ENCODE measurements at places on chromosomes 1 and 21.

DNA sequence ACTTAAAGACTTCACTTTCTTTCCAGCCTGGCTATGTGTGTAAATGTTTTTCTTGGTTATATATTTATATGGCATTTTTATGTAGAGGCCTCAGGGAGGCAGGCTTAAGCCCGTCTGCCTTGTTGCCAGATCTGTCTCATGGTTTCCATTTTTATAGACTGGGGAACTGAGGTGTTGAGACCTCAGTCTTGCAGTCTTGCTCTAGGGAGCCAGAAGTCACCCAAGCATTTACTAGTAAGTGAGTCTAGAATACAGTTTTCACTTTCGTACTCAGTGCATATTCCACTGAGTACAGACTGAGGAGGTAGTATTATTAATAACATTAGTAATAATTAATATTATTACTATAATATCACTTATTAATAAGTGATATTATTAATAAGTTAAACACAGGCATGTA lies 161.4 kb downstream of the UCK2 start:
- DNase-seq, result no peak

GRCh38 chr1:161074676-161075368 lies 5.1 kb upstream of the ARHGAP30 start:
- DNase-seq, result no peak

GRCh38 chr1:89171067-89171438 lies 4.8 kb downstream of the GBP7 start:
- DNase-seq, result no peak

GRCh38 chr1:32040711-32041110 lies 27.0 kb downstream of the KHDRBS1 start:
- DNase-seq, result no peak

DNA sequence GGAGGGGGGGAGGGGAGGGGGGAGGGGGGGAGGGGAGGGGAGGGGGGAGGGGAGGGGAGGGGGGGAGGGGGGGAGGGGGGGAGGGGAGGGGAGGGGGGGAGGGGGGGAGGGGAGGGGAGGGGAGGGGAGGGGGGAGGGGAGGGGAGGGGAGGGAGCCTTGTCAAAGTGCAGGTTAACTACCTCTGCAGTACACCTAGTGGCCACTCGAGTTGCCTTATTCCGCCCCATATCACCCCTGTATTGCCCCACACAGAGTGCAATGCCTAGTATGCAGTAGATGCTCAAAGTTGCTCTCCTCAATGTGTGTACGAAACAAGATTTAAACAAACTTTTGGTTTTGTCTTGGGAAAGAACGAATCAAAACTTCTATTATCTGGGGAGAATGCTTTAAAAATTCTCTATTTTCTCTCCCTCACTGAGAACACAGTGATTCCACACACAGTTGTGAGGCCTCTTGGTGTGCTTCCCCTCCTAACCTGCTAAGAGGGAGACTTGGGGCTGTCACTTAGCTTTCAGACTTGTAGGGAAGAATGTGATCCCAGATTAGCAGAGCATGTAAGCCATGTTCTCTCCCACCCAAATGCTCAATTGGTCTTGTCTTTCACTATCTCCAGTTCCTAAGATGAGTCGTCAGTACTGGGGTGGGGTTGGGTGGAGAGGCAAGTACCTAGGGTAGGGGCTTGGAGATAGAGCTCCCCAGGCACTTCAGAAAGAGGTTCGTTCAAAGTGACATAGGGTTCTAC lies 79.7 kb upstream of the MAP10 start:
- DNase-seq, result no peak

DNA sequence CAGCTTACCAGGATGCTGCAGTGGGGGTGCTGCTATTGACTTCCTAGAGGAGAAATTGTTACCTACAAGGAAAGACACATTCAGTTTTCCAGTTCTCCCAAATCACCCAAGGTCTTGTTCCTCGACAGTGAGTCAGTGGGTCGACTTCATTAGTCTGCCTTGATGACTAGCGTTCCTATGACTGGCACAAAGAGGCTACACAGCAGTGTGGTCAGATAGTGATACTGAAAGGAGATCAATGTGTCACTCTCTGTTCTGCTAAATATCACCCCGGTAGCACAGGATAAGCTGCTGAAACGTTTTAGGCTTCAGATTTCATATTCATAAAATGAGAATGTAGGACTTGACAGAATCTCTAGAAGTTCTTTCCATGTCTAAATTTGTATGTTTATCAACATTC lies 357.4 kb downstream of the LMX1A start:
- DNase-seq, result no peak

GRCh38 chr1:237012788-237013383 lies 8.6 kb upstream of the MT1HL1 start:
- DNase-seq, result peak; percentile 24

- no peak for DNase-seq
Measured at GRCh38 chr1:219560856-219561255, 52.0 kb downstream of the ZC3H11B start.

DNA sequence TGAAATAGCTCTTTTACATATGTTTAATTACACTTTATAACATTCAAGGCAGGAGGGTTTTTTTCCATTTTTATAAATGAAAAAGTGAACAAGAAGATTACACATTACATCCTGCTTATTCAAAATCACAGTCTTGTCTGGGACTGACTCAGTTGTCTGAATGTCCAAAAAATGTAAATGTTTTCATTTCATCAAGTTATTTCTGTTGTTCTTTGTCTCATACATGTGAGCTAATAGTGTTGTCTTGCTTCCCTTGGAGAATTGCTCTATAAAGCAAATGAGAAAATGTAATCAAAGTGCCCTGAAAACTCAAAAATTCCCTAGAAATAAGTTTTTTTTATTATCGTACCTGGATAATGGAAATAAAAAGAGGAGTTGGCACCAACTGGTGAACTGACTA lies 242.9 kb downstream of the GRIK1 start:
- DNase-seq, result no peak

GRCh38 chr21:43819511-43820405 lies 30.4 kb downstream of the RRP1 start:
- DNase-seq, result no peak

DNA sequence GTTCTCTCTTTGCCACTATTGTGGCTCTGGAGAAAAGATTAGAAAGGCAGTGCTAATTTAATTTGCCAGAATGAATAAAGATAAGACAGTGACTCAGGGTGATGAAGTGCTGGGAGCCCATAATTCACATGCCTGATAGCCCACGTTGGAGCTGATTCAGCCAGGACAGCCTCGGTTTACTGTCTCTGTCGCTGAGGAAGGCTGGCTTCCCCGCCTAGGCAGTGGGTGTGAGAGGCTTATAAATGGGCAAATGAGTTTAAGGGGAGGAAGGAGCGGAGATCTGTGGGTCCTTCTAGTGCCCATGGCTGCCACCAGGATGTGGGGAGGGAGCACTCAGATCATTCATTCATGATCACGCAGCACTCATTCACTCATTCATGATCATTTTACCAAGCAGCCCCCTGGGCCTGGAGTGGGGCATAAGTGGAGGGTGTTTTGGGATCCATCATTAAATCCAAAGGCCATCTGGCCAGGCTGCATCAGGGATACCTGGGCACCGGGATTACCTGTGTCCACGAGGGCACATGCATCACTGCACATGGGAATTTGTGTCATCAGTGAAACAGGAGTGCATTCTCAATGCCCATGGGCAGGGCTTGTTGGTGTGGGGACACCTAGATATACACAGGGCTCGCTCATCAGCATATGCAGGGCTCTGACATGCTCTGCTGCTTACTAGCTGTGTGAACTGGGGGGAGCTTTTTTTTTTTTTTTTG lies 315.4 kb downstream of the MATN1 start:
- DNase-seq, result no peak

DNA sequence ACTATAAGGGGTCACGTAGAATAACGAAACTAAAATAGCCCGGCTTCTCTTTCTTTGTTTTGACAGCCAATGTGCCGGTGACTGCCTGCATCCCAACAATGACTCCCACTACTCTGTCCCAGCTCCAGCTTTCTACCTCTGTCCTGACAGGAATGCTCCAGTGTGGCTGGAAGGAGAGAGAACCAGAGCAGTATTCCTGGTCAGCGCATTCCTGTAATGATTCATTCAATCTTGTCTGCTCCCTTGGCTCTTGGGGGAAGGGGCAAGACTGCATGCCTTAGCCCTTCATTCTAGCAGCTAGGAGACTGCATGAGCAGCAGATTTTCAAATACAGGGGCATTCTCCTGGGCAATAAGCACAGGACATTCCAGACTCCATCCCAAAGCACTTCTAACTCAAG lies 132.1 kb upstream of the PRMT6 start:
- no peak for DNase-seq

DNA sequence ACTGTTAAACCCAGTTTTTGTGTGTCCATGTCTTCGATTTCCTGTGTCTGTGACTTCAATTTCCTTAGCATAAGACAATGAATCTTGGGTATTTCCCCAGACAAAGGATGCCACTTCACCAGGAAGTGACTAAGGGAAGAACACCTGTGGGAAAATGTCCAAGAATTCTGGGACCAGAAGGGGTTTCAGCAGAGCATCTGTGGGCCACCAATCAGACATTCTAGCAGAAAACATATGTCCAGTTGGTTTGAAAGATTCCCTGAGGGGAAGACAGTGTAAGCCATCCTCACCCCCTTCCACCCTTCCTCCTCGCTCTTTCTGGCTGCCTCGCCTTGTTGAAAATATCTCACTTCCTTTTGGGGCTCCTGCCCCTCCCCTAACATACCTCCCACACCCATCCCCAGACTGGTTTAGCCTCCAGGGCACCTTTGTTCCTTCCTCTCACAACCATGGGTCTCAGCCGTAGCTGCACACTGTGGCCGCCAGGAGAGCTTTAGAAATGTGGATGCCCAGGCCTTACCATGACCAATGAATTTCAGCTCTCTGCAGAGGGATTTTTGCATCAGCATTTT lies 25.5 kb upstream of the IFNAR1 start:
- no peak for DNase-seq

DNA sequence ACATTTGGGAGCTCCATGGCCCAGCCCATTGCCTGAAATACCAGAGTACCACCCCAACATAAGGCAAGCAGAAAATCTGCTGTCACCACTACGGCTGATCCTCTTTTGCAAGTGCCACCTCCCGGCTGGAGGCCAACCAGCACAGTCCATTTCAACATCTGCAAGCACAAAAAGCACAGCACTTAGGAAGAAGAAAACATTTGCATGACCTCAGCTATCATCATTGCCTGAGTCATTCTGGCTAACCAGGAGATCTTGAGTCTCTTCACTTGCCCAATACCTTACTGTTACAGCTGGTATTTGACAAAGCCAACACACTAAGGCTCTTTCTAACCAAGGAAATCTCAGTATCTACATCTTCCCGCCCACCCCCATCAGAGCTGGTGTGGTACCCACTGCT lies 55.9 kb downstream of the NEK7 start:
- no peak for DNase-seq

Measured in NCI-H1694 treated with DMSO at 0.1 percent for 48 hours (cell line).